Ascending aorta (tissue), 2 donors: ENCODE measurements at places on chromosomes 2 and 18.

DNA sequence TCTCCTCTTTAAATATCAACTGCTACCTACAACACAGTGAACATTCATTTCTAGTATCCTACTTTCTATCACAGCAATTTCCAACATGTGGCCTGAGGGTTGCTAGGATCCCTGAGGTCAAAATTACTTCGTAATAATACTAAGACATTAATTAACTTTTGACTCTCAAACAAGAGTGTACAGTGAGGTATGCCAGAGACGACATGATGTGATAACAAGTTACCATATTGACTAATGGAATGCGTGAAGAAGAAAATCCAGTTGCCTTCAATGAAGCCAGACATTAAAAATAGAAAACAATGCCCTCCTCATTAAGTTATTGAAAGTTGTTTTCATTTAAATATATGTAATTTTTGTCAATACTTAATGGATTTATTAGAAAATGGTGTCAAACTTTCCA, 13.1 kb downstream of the ORC2 start:
- DNase-seq, result no peak

DNA sequence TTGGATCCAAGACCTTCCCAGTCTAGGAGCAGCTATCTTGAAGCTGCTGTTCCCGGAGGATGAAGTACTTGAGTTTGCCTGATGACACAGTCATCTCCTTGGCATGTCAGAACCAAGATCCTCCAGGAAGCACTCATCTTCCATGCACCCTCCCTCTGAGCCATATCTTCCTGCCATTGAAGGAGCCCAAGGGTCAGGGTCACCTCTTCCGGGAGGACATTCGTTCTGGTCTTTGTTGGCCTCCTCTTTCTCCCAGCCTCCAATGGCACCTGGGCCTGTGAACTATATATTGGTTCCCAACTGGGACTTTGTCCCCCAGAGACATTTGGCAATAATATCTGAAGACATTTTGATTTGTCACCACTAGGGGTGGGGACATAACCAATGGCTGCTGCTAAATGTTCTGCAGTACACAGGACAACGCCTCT, 4.2 kb upstream of the MYO7B start:
- DNase-seq, result no peak

GRCh38 chr18:11146947-11147345, 2.4 kb downstream of the PIEZO2 start:
- no peak for DNase-seq

DNA sequence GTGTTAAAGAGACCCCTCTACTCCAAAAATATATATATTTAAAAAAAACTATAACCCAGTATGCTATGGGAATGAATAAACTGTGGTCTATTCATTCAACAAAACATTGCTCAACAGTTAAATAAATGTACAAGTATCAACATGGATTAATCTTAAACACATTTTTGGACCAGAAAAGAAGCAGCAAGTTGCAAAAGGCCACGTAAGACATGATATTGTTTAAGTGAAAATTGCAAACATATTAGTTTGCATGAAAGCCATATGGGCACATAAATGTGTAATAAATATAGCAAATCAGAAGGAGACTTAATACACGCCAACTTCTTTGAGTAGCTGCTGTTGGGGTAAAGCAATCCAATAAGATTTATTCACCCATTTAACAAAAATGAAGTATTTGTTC, 321.5 kb downstream of the FBXO15 start:
- DNase-seq, result no peak

DNA sequence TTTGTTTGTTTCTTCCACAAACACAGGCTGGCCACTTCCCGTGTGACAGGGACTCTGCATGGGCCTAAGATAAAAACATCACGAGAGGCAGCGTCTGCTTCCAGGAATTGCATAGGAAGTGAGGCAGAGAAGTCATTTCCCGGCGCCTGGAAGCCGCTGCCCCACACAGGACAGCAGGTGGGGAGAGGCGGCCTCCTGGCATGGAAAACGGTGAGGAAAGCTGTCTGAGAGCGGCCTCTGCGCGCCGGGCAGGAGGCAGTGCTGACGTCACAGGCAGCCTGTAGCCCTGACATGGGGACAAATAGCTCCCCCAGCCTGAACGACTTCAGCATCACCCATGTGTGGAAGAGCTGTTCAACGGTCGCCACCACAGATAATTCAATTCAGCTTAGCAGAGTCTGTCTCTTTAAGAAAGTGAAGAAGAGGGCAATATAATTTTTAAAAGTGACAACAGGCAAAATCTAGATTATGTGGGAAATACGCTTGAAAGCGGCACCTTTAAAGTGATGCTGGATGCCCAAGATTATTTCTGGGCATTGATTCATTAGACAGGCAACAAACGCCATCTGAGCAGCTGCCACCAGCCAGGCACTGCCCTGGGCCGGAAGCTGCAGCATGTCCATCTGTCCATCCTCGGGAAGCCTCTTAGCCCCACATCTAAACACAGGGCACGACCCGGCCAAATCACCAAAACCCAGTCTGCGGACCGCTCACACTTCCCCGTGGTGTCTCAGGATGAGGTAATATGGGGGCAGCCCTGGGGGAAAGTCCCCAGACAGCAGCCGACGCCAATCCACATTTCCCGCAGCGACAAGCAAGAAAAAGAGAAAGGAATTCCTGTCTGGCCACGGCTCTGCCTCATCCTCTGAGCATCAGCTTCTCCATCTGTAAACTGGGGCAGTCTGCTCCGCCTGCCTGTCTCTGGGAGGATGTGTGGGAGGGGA, 138.9 kb downstream of the PXDN start:
- no peak for DNase-seq

- DNase-seq, result no peak
Measured at GRCh38 chr18:77049938-77050337, 82.6 kb downstream of the MBP start.

GRCh38 chr18:54260396-54261072, 8.8 kb upstream of the POLI start:
- no peak for DNase-seq

DNA sequence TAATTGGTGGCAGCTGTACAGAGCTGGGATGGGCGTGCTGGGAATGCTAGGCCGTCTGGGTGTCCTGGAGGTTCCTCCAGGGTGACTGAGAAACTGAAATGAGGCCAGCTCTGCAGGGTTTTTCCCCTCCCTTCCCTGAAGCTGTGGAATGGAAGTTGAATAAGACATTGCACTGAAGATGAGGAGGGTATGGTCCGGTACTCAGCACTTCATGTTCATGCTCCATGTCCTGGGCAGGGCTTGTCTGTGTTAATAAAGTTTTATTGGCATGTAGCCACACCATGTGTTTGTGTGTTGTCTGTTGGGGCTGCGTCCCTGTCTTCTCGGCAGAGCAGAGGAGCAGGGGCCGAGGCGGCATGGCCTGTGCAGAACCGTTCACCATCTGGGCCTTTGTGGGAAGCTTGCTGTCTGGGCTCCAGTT, 154.0 kb downstream of the LDLRAD4 start:
- no peak for DNase-seq

- DNase-seq, result no peak
Measured at GRCh38 chr2:53949457-53949856, 21.3 kb downstream of the PSME4 start.

GRCh38 chr2:75403991-75404428, 156.7 kb downstream of the EVA1A start:
- no peak for DNase-seq

DNA sequence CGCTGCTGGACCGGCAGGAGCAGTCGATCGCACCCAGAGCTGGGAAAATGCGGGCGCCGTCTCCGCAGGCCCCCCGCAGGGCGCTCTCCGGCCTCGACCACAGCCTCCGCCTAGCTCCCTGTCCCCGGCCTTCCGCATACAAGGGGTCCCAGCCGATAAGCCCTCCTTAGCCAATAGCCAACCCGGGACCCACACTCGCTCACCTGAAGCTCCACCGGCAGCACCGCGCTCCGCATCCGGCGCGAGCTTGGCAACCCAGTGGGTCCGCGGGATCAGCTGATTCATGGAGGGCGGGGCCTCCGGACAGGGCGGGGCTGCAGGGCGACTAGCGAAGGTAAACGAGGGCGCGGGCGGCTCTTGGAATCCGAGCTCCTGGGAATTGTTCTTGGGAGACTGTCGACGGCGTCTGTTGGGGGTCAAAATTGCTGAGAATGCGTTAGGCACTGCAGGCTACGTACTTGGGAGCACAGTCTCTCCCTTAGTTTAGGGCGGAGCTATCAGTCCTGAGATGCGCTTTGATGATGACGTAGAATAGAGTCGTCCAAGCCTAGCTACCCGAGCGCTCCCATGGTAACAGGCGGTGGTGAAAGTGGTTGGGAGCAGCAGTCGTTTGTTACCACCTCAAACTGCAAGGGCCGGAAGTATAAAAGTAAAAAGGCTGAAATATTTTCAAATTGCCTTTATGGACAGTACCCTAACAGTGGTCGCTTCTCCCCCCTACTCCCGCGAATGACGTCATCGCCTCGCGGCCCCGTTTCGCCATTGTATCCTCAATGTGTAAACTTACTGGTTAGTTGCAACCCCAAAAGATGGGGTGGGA, at the start of gene ALS2:
ALS2 (minus strand) TSS at position 260 of the 820 bp plus-strand sequence. CDS start 12,048 bp downstream, outside the sequence.
- peak; percentile 99 for DNase-seq

DNA sequence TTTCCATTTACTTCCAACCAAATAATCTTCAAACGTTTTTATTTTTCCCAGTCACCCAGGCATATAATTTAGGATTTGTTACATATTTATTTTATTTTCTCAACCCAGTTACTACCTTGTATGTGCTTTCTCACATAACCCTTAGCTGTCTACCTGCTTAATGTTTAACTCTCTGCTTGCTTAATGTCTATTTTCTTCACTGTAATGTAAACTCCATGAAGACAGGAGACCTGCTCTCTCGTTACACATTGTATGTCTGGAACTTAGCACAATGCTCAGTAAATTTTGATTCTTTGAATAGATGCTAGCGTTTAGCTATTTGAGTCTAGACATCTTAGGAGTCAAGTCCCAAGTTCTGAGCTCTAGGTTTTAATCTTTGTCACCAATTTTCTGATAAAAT, 70.2 kb downstream of the RBBP8 start:
- DNase-seq, result no peak

GRCh38 chr2:164967781-164968228, 12.5 kb upstream of the SLC38A11 start:
- peak; percentile 23 for DNase-seq

DNA sequence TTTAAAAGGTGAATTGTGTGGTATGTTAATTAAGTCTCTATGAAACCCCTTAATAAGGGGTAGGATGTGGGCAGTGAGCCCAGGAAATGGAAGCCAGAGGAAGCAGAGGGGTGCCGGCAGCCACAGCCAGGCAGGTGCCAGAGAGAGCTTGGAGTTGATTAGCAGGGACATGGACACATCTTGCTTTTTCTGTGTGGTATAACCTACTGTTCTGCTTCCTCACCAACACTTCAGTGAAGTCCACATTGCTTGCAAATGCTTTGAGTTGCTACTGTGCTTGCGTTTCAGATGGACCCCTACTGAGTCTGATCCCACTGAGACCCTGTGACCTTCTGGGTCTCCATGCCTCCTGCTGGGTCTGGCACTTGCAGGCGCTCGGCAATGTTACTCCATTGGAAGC, 30.3 kb upstream of the ARHGEF4 start:
- DNase-seq, result peak; percentile 11

GRCh38 chr2:198465970-198466369, 661.6 kb downstream of the PLCL1 start:
- no peak for DNase-seq

DNA sequence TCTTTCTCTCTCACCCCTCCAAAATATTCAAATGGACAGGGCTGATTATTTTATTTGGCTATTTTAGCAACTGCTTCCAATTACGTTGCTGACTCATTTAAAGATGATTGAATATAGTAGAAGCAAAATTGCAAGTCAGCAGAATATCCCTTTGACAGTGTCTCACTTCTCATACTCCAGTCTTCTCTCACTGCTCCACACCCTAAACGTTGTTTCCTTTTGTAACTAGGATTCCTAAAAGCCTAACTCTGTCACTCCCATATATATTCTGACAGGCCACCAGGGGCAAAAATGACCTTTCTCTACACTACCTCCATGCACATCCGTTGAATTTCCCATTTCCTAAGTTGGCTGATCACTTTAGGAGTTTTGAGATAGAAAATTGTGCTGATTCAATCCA, 351.1 kb downstream of the RND3 start:
- no peak for DNase-seq

DNA sequence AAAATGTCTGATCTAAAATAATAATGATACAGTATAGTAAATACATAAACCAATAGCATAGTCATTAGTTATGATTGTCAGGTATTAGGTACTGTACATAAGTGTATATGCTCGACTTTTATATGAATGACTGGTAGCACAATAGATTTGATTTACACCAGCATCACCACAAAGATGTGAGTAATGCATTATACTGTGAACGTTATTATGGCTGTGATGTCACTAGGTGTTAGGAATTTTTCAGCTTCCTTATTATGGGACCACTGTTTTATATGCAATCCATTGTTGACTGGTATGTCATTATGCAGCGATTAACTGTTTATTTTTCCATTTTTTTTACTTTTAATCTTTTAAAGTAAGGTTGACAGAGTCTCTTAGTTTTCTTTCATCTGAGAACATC, 23.7 kb downstream of the ATP9B start:
- DNase-seq, result no peak

GRCh38 chr2:97845133-97845532, 131.8 kb downstream of the ZAP70 start:
- DNase-seq, result no peak
